Lung (tissue), 17 donors: ENCODE measurements at places on chromosomes 3 and 15. TPM values are rescaled to one million over a fixed set of nuclear protein-coding genes. Genes with fewer than 3 reads are reported as not detected.

The GOLGA8K gene
- 0.30 TPM for polyA plus RNA-seq

The CCRL2 gene
- 11.0 TPM for polyA plus RNA-seq

The NR2E3 gene
- polyA plus RNA-seq = 0.06 TPM

The RYK gene
- 22.1 TPM for polyA plus RNA-seq

The STRC gene
- 0.03 TPM for polyA plus RNA-seq

The TNIK gene
- 10.3 TPM for polyA plus RNA-seq

The MEX3B gene
- 1.0 TPM for polyA plus RNA-seq

The OR5K2 gene
- not detected for polyA plus RNA-seq
